ENCODE measurements at places on chromosomes 11 and 22.

DNA sequence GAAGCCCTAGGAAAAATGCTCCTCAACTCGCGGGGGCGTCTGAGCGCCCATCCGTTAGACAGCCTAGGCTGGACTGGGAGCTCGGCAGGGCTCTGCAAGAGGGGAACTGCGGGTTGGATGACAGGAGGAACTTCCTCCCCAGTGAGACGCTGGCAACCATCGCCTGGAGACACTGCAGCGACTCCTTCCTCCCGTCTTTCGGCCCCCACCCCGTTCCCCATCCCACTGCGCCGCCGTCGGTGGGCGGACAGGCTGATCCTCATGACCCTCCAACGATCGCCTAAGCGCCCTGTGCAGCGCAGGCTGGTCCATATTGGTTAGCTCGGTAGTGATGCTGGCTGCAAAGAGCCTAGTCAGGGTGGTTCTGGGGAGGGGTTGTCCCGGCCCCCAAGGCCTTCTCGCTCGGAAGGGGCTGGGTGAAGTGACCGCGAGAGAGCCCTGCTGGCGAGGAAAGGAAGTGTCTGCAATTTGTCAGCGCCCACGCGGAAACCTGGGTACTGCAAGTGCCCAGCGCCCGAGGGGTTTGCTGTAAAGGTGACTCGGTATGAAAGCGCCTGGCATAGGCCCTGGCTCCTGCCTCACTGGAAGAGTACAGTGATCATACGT is 638 bp downstream of the NRGN start:
- H3K4me3 ChIP-seq: peak overlapping the region; percentile 85
- H3K4me1 ChIP-seq: peaks cover 19% of the 10 kb centered on the region
- H3K27me3 ChIP-seq: peaks cover 6% of the 10 kb centered on the region
- no peak overlapping the region for H3K27ac ChIP-seq

GRCh38 chr22:37734964-37735451 is 38.2 kb downstream of the TRIOBP start:
- peaks cover 4% of the 10 kb centered on the region for H3K36me3 ChIP-seq
- H3K4me1 ChIP-seq: peaks cover 5% of the 10 kb centered on the region
- no peak for DNase-seq
- peaks cover 7% of the 10 kb centered on the region for H3K27me3 ChIP-seq
- no peak overlapping the region for H3K4me3 ChIP-seq

- H3K4me3 ChIP-seq: no peak overlapping the region
- H3K27ac ChIP-seq: no peak overlapping the region
Measured at GRCh38 chr11:9037046-9037780, 33.4 kb upstream of the NRIP3 start.

GRCh38 chr11:118635642-118636041 is 28.2 kb downstream of the PHLDB1 start:
- H3K27ac ChIP-seq: no peak overlapping the region
- DNase-seq: no peak
- H3K27me3 ChIP-seq: peaks cover 11% of the 10 kb centered on the region
- no peaks in the 10 kb centered on the region for H3K36me3 ChIP-seq
- peaks cover 3% of the 10 kb centered on the region for H3K4me1 ChIP-seq

DNA sequence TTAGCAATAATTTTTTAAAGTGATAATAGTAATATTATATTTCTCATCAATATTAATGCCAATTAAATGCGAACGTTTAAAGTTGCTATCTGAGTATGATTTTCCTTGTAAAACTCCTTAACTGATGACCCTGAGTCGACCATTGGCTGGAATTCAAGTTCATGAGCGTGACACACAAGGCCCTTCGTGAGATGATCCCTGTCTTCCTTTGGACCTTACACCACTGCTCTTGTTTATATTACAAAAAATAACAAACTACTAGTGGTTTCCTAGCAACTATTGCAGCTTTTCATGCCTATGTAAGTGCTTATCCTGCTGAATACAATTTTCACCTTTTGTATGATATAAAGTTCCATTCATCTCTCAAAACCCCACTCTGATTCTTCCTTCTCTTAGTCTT is 752.9 kb downstream of the CNTN5 start:
- no peaks in the 10 kb centered on the region for H3K36me3 ChIP-seq
- no peak for DNase-seq

DNA sequence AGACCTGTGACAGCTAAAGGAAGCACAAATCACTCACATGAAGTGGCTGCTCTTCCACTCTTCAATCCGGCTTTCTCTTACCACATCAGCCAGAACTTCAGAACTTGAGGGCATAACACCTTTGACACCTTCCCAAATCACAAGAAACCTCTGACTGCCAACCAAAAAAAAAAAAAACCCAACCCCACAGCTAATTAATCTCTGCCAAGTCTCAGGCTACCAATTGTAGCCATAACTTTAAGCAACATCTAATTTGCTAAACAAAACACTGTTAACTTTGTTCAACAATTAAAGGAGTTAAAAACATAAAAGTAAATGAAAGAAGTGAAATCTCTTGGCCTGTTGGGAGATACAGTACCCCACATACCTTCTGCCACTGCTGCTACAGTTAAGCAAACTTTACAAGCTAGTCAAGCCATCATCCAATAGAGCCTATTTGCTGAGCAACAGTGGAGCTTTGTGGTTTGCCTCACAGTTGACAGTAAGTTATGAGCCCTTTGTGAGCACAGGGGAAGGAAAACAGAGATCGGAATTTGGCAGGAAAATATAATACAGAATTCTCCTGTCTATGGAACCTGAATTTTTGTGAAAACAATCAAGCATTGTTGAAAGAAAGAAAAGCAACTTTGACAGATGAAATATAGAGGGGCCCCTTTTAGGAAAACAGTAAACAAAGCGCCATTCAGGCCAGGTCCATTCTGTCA is at the start of gene SOX6:
SOX6 (minus strand) TSS at position 490 of the 704 bp plus-strand sequence. CDS start 15,298 bp downstream, outside the sequence.
- H3K27ac ChIP-seq: no peak within 1 kb of the TSS
- no peaks in the 10 kb centered on the region for H3K36me3 ChIP-seq
- no peak within 1 kb of the TSS for H3K4me3 ChIP-seq
- no peak for DNase-seq
- H3K27me3 ChIP-seq: no peaks in the 10 kb centered on the region
- no peaks in the 10 kb centered on the region for H3K4me1 ChIP-seq

DNA sequence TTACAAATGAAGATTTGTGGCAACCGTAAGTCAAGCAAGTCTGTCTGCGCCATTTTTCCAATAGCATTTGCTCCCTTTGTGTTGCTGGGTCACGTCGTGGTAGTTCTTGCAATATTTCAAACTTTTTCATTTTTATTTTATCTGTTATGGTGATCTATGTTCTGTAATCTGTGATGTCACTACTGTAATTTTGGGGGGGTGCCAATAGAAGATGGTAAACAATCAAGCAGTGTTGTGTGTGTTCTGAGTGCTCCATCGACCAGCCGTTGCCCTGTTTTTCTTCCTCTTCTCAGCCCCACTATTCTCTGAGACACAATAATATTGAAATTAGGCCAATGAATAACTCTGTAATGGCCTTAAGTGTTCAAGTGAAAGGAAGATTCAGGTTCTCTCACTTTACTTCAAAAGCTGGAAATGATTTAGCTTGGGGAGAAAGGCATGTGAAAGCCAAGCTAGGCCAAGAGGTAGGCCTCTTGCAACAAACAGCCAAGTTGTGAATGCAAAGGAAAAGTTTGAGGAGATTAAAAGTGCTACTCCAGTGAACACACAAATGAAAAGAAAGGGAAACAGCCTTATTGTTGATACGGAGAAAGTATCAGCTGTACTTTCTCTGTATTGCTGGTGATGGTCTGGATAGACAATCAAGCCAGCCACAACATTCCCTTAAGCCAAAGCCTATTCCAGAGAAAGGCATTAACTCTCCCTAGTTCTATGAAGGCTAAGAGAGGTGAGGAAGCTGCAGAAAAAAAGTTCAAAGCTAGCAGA is 7.5 kb downstream of the ZC3H12C start:
- H3K27ac ChIP-seq: no peak overlapping the region

GRCh38 chr11:515131-515530 is 8.1 kb upstream of the RNH1 start:
- DNase-seq: no peak
- H3K4me3 ChIP-seq: no peak overlapping the region
- H3K27ac ChIP-seq: no peak overlapping the region
- no peaks in the 10 kb centered on the region for H3K36me3 ChIP-seq

- H3K4me1 ChIP-seq: no peaks in the 10 kb centered on the region
- H3K36me3 ChIP-seq: no peaks in the 10 kb centered on the region
- H3K27me3 ChIP-seq: peaks cover 2% of the 10 kb centered on the region
- no peak overlapping the region for H3K27ac ChIP-seq
- H3K4me3 ChIP-seq: no peak overlapping the region
- DNase-seq: no peak
Measured at GRCh38 chr11:105156231-105156630, 16.7 kb upstream of the CARD18 start.

GRCh38 chr11:28476049-28476448 is 367.9 kb downstream of the METTL15 start:
- no peak overlapping the region for H3K4me3 ChIP-seq
- H3K27ac ChIP-seq: no peak overlapping the region
- H3K27me3 ChIP-seq: no peaks in the 10 kb centered on the region
- H3K4me1 ChIP-seq: peaks cover 3% of the 10 kb centered on the region
- no peaks in the 10 kb centered on the region for H3K36me3 ChIP-seq
- DNase-seq: no peak

- peaks cover 19% of the 10 kb centered on the region for H3K36me3 ChIP-seq
- no peak for DNase-seq
- no peak overlapping the region for H3K27ac ChIP-seq
- no peaks in the 10 kb centered on the region for H3K27me3 ChIP-seq
Measured at GRCh38 chr11:2940147-2940920, 11.1 kb upstream of the PHLDA2 start.

- DNase-seq: no peak
- no peak overlapping the region for H3K27ac ChIP-seq
- H3K27me3 ChIP-seq: no peaks in the 10 kb centered on the region
- H3K4me1 ChIP-seq: no peaks in the 10 kb centered on the region
- H3K36me3 ChIP-seq: no peaks in the 10 kb centered on the region
Measured at GRCh38 chr11:91688672-91689071, 535.9 kb upstream of the FAT3 start.

GRCh38 chr11:124481365-124482323 is 36.1 kb upstream of the OR8B8 start:
- DNase-seq: no peak
- H3K27ac ChIP-seq: no peak overlapping the region
- peaks cover 9% of the 10 kb centered on the region for H3K4me1 ChIP-seq
- H3K27me3 ChIP-seq: peaks cover 13% of the 10 kb centered on the region
- peak overlapping the region; percentile 33 for H3K4me3 ChIP-seq

GRCh38 chr11:131600628-131601027 is 230.2 kb downstream of the NTM start:
- no peaks in the 10 kb centered on the region for H3K36me3 ChIP-seq
- no peak overlapping the region for H3K4me3 ChIP-seq

- no peak for DNase-seq
- peaks cover 5% of the 10 kb centered on the region for H3K4me1 ChIP-seq
- no peak overlapping the region for H3K4me3 ChIP-seq
- H3K36me3 ChIP-seq: peaks cover 2% of the 10 kb centered on the region
- peaks cover 4% of the 10 kb centered on the region for H3K27me3 ChIP-seq
Measured at GRCh38 chr11:10432493-10432892, 22.6 kb upstream of the AMPD3 start.

GRCh38 chr11:38460896-38461295 is 1862.9 kb upstream of the RAG2 start:
- no peaks in the 10 kb centered on the region for H3K36me3 ChIP-seq
- no peak for DNase-seq
- H3K27ac ChIP-seq: no peak overlapping the region
- H3K4me3 ChIP-seq: no peak overlapping the region

DNA sequence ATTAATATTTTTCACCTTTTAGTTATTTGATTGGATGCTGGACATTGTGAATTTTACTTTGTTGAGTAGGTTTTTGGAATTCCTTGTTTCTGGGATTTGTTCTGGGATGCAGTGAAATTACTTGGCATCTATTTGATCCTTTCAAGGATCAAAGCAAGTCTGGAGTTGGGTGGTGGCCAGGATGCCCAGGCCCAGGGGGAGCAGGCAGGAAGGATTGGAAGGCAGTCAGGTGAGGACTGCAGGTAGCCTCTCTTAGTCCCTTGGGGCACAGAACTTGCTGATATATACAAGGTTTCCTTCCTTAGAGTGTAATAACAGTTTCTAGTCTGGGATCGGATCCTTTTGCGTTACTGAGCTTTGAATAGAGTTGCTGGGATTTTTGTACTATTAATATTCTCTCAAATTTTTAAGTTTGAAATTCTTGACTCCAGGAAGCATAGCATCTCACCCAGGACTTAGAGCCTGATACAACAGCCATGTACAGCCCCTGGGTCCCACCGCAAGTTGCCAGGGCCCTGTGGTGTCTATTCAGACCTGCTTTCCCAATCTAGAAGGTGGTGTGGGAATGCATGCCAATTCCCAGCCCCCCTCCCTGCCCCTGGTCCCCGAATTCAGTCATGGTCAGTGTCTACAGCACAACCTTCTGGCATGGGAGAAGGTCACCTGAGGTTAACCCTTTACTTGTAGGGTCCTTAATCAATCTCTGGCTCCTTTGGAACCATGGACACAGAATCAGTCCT is 6.1 kb downstream of the ZNF74 start:
- no peak for DNase-seq
- no peak overlapping the region for H3K4me3 ChIP-seq
- H3K27ac ChIP-seq: no peak overlapping the region
- H3K36me3 ChIP-seq: peaks cover 11% of the 10 kb centered on the region

DNA sequence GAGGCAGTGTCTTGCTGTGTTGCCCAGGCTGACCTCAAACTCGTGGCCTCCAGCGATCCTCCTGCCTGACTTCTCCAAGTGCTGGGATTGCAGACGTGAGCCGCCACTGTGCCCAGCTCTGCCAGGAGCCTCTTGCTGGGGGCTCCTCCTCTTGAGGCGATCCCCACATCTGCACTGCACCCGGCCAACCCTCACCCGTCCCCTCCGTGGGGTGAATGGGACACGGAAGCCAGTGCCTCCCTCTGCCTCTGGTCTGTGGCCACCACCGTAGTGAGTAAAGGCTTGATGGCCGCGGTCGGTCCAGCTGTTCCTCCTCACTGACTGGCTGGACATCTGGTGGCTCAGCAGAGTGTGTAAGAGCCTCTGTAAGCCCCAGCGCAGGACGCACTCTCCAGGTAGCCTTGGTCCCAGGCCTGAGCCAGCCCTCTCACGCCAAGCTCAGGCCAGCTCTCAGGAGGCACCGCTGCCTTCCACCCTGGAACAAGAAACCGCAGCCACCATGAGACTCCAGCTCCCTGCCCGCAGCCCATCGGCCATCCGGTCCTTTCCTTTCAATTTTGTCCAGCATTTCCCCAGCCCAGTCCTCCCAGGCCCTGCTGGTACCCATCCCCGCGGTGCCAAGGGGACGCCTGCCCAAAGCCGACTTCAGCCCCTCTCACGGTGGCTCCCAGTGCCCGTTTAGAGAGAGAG is 100.3 kb downstream of the BRD1 start:
- no peak overlapping the region for H3K4me3 ChIP-seq
- DNase-seq: no peak
- peaks cover 2% of the 10 kb centered on the region for H3K36me3 ChIP-seq
- no peak overlapping the region for H3K27ac ChIP-seq
- peaks cover 38% of the 10 kb centered on the region for H3K27me3 ChIP-seq

All from memory B cell (primary cell).